ENCODE measurements at places on chromosomes 11 and 22. TPM values are rescaled to one million over a fixed set of nuclear protein-coding genes. Genes with fewer than 3 reads are reported as not detected.

GRCh38 chr11:36390963-36391471 is 94.9 kb downstream of the PRR5L start:
- no peak for DNase-seq

- DNase-seq: no peak
These were observed 90.4 kb upstream of the SLC25A18 start for GRCh38 chr22:17472932-17473331.

DNA sequence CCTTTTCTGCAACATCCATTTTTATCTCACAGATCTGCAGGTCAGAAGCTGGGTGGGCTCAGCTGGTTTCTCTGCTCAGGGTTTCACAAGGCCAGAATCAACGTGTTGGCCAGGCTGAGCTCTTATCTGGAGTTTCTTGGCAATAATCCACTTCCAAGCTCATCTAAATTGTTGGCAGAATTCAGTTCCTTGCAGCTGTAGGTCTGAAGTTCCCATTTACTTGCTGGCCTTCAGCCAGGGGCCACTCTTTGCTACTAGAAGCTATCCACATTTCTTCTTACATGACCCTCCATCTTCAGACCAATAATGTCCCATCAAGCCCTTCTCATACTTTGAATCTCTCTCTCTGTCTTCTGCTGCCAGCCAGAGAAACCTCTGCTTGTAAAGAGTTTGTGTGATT is 103.5 kb downstream of the WNT11 start:
- DNase-seq: peak; percentile 51

- no peak for DNase-seq
These were observed 54.9 kb downstream of the AHNAK start for GRCh38 chr11:62491571-62492329.

Gene EFCAB6
- 1.1 TPM for total RNA-seq
